ENCODE measurements at places on chromosomes 16 and 17. TPM values are rescaled to one million over a fixed set of nuclear protein-coding genes. Genes with fewer than 3 reads are reported as not detected.
A peak's percentile ranks its signal among the peaks of the same experiment; 100 is the strongest.

CCL5 gene
- total RNA-seq: not detected

DNA sequence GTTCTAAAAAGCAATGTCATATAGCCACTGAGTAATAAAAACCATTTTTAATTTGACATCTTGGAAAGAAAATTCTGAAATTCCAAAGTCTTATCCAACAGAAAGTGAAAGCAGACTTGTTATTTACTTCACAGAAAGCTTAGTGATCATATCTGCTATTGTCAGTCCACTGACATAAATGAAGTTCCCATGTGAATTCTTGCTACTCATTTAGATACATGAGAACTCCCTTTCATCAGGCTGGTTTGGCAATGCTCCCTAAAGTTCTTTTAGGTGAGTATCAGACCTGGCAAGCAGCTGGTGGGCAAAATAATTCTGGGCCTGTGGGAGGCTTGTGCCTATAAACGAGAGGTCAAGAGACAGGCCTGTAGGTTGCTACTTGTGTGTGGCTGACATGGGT lies 23.4 kb downstream of the NME2 start:
- DNase-seq: no peak

- DNase-seq: no peak
Observed at GRCh38 chr16:82598771-82599170, 28.0 kb upstream of the CDH13 start.

DNA sequence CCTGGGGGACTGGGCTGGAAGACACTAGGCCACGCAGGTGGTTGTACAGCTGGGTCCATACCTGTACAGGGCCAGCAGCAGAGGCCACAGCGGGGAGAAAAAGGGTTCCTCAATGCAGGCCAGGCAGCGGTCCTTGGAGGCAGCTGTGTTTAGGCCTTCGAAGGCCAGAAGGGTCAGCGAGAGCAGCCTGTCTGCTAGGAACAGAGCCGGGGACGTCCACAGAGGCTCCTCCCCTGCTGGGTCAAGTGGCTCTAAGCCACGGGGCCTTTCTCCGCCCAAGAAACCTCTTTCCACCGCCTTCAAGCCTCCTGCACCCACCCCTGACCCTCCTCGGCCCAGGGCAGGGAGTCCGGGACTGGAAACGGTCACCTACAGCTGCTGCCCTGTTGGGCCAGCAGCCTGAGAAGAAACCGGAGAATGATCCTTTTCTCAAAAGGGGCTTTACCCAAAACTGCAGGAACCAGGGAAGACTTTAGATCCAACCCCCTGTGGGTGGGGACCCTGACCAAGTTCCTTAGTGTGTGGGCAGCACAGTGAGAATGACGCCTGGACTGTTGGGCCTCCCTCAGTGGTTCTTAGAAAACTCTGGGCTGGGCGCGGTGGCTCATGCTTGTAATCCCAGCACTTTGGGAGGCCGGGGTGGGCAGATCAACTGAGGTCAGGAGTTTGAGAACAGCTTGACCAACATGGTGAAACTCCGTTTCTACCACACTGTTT lies 8.4 kb upstream of the SPATA2L start:
- peak; percentile 9 for DNase-seq

ITGAX gene
- 1.2 TPM for total RNA-seq

HSPB9 gene
- total RNA-seq: not detected

- no peak for DNase-seq
Observed at GRCh38 chr16:90031186-90031930, 12.1 kb upstream of the DBNDD1 start.

DNA sequence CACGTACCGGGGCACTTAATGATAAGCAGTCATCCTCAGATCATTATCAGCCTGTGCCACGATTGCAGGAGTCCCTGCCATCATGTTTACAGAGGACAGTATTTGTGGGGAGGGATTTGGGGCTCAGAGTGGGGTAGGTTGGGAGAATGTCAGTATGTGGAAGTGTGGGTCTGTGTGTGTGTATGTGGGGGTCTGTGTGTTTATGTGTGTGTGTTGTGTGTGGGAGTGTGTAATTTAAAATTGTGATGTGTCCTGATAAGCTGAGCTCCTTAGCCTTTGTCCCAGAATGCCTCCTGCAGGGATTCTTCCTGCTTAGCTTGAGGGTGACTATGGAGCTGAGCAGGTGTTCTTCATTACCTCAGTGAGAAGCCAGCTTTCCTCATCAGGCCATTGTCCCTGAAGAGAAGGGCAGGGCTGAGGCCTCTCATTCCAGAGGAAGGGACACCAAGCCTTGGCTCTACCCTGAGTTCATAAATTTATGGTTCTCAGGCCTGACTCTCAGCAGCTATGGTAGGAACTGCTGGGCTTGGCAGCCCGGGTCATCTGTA lies 13.5 kb upstream of the EFCAB13 start:
- no peak for DNase-seq

DNA sequence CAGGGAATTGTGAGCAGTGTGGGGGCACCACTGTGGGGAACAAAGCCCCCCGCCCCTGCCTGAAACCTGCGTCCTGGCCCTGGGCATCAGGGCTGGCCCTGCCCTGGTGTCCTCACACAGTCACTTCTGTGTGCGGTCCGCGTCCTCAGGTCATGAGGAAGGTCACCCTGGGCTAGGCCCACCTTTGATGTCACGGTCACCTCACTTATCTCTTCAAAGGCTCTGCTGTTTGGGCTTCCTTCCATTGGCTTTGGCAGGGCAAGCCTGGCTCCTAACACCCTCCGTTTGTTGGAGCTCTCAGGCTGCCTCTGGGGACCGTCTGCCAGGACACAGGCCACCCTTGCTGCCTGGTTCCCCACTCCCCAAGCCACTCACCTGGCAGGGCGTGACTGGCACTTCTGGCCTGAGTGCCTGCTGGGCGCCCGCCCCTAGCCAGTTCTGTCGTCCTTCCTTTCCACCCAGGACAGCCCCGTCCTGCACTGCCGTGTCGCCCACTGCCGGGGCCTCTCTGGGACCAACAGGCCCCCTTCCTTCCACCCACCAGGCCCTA lies 8.8 kb downstream of the CENPX start:
- DNase-seq: no peak

DNA sequence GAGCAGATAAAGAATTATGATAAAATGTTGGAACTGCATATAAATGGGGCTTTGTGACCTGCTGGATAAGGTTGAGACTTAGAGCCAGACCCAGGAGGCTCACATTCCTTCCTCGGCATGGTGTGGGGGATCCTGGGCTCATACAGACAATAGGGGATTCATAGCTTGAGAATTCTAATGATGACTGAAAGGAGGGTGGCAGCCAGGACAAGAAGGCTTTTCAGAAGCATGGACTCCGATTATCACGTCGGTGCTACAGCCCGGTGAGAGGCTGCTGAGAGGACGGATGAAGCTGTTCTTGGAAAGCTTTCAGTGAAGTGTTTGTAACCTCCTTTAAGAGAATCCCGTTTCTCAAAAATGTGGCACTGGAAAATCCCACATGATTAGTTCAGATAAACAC lies 167.2 kb downstream of the ANKFN1 start:
- no peak for DNase-seq

GRCh38 chr16:11121083-11121608 lies 134.9 kb downstream of the SOCS1 start:
- DNase-seq: no peak

DNA sequence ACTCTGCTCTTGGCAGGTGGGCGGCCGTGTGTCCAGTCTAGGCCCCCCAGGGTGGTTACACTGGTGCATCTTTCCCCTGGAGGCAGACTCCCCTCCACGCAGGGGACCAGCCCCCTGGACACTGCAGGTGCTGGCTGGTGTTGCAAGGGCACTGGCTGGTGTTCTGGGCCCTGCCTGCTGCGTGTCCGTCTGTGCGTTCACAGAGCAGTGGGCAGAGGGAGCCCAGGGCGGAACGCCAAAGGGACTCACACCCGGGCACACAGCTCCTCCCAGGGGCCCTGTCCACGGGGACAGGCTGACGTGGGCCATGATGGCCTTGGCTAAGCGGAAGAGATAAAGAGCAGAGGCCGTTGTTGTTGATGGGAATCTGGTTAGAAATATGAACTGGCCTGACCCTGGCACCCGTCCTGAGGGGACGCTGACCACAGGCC lies 27.3 kb downstream of the ACSF3 start:
- no peak for DNase-seq

GRCh38 chr17:81332914-81333528 lies 37.9 kb upstream of the SLC38A10 start:
- DNase-seq: no peak

GRCh38 chr17:75335315-75335714 lies 46.1 kb upstream of the SLC25A19 start:
- DNase-seq: no peak

PEX12 gene
- 5.8 TPM for total RNA-seq

PRSS33 gene
- total RNA-seq: 0.23 TPM

GRCh38 chr16:66226762-66227161 lies 139.7 kb upstream of the CDH5 start:
- DNase-seq: no peak

DNA sequence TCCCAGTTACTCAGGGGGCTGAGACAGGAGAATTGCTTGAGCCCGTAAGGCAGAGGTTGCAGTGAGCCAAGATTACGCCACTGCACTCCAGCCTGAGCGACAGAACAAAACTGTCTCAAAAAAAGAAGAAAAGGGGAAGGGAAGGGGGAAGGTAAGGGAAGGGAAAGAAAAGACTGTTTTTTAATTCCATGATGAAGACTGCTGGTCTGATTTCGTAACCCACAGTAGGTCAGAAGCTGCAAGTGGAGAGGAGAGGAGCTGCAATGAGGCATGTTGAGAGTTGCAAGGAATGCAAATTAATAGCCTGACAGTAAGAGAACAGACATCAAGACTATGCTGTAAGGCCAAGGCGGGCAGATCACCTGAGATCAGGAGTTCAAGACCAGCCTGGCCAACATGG lies 33.3 kb downstream of the HELZ start:
- no peak for DNase-seq

- DNase-seq: no peak
Observed at GRCh38 chr17:21288571-21289017, 4.1 kb downstream of the MAP2K3 start.

- no peak for DNase-seq
Observed at GRCh38 chr16:54636221-54636793, 294.4 kb upstream of the IRX5 start.

PRM2 gene
- not detected for total RNA-seq

MPP3 gene
- 17.4 TPM for total RNA-seq

DNA sequence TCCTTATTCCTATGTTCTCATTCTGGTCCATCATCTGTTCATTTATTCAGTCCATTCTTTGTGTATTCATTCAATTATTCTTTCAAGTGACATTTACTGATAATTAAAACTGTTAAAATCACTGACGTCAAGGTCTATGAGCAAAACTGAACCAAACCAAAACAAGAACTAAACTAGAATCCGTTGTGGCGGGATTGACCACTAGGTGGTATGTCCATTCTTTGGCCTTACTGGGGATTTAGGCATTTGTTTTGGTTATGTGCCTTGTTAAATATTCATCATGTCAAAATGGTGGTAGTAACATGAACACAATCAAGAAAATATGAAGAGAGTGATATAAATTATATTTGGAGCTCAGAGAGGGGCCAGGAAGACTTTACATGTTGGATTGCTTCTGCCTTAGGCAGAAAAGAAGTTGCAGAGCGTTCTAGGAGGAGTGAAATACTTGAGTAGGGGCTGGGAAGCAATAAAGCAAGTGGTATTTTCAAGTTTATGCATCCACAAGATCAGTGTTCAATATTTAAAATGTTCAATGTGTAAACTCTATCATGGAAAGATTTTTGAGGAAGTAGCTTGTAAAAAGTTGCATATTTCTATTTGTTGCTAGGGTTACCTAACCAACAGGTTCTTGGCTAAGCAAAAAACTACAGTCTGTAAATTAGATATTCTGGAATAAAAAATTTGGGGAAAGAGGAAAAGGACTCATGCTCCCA lies 129.0 kb downstream of the CDH13 start:
- no peak for DNase-seq

ZNF629 gene
- total RNA-seq: 25.6 TPM

GRCh38 chr17:45998987-45999899 lies at the start of gene STH:
Gene STH (plus strand): TSS chr17:45999250. CDS start chr17:45999280, 30 bp downstream.
- no peak for DNase-seq

DNA sequence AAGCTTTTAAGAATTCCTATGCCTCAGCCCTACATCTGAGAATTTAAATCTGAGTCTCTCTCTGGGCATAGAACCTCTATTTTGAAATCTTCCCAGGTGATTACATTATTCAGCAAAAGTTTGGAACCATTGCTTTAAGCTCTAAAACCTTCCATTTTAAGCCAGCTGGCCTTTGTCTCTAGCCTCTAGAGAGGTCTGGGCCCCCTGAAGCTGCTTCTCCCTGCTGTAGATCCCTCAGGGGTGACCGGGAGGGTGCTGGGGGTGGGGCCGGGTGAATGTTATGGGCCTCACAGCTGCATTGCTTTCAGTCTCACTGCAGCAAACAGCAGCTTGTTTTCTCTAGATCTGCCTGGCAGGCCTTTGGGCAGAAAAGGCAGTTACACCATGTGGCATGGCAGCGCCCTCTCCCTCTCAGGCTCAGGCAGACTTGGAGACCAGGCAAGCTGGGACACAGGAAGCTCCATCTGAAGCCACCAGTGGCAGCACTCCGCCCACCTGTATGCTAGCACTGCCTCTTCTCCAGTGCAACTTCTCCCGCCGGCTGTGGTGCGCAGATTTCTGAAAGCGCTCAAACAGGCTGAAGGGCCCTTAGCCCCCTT lies 66.3 kb downstream of the MPRIP start:
- DNase-seq: no peak

DNA sequence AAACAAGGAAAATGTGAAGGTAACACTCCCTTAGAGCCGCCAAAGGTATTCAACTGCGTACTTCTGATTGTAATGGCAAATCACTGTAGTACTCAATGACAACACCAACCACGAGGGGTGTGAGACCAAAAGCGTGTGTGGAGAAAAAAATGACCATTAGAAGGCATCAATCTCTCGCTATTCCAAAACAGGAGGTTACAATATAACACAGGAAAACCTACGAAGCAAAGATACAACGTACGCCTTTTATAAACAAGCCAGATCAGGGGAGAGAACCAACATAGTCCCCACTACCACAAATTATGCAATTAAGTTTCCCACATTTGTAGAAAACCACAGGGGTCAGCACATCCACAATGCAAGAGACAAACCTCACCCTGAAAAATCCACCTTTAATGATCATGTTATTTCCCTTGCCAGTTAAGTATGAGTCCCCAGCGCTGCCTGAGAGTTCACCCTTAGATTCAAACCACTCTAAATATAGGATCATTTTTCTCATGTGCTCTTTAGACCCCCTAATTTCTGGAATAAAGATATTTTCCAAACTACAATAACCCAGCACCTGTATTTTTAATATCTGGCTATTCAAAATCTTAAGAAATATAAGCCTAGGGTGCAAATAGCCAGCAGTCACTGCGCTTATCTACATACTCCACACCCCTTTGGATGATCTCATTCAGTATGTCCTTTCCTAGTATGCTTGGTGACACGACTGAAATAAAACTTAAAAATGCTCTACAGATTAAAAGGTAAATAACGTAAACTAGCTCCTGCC lies 12.4 kb downstream of the TEX14 start:
- DNase-seq: peak; percentile 45

- no peak for DNase-seq
Observed at GRCh38 chr16:64540434-64540833, 581.4 kb downstream of the CDH11 start.

DNA sequence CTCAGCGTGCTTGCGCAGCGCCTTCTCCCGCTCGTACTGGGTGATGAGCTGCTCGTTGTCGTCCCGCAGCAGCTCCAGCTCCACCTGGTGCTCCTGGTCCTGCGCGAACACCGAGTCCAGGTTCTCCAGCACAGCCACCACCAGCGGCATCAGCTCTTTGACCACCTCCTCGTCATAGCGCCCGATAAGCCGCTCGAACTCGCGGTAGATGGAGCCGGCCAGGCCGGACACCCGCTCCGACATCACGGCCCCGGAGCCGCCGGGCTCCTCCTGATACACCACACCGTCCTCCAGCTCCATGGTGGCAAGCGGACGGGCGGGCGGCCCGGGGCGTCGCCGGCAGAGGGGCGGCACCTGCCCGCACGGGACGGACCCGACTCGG lies 320 bp downstream of the SPAG9 start:
- DNase-seq: no peak

- no peak for DNase-seq
Observed at GRCh38 chr16:12551530-12551929, 252.2 kb downstream of the CPPED1 start.
